ENCODE measurements at places on chromosomes 16 and 17.
A peak's percentile ranks its signal among the peaks of the same experiment; 100 is the strongest.

DNA sequence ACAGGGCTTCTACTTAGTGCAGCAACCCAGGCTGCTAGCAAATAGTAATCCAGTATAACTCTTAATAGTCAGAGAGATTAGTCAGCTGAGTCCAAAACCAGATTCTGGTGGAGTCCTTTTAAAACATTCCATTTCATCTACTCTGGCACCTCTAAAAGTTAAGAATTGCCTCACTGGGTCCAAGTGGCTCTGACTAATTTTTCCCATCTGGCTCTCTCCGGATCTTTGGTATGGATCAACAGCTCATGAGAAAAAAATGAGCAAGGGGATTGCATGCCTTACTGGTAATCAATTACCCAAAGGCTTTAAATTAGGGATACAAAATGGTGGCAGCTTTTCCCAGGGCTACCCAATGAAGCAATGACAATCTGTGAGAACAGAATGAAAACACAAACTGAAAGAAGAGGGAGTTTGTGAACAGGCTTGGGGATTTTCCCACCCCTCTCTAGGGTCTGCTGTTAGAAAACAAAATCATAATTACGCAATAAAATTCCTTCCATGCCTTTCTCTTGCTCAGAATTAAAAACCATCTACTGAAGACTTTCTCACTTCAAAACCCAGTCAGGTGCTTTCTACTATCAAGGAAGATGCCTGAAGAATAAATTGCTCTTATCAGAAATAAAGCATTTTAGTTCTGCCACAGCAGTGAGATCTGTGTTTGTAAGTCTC is 84.6 kb upstream of the PMFBP1 start:
- no peak for DNase-seq

- peak; percentile 24 for DNase-seq
Observed at GRCh38 chr17:35879773-35880654, at the start of gene CCL5. TSS of gene CCL5 (minus strand) at chr17:35880360.

DNA sequence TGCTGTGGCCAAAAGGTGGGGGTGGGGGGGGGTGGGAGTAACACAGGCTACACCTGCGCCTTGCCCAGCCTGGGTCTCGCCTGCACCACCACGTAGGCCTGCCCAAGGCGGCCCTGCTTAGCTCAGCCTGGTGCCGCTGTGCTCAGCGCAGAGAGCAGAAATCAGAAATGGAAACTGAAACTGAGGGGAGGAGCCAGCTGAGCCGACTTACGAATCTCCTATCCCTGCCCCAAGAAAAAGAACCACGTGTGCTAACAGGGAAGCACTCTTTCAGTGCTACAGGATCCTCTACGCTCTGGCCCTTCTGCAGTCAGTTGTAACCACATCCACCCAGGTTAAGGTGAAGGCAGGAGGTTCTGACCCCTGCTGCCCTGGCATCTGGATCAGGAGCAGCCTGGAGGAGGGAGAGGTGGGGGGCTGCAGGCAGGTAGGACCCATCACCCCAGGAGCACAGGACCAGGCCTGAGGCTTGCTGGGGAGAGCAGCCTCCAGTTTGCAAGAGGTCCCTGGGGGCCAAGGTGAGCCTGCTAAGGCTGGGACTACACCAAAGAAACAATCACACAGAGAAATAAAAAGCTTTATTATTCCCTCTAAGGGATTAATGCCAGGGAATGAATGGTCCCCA is at the start of gene DHX58:
Gene DHX58, minus strand, starts transcription at position 163 of the 625 bp plus-strand sequence. CDS start 822 bp downstream, outside the sequence.
- DNase-seq = peak; percentile 71

GRCh38 chr17:13024526-13025257 is 6.9 kb upstream of the ELAC2 start:
- peak; percentile 31 for DNase-seq

DNA sequence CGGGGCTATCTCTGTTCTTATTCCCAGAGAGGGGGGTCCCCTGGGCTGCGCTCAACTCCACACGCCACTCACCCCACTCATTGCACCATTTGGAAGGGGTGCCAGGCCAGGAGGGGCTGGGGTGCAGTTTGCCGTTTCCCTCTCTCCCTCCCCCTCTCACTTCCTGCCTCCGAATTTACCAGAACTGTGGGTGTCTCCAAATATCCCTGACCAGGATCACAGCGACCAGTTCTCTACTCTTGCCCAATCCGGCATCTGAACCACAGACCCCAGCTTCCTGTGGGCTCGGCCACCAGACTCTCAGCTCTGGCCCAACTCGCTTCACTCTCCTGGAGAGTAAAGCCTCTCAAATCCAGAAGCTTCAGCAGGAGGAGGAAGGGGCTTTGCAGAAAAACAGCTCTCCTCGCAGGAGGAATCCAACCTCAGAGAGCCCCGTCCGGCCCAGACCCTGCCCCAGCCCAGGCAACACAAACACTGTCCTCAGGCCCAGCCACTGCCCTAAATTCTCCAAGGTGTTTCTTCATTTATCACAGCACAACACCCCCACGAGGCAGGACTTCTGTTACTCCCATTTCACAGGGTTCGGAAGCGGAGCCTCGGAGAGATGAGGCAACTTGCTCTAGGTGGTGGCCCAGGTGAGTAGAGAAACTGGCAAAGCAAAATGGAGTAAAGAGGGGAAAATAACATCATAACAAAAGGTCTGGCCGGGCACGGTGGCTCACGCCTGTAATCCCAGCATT is 423 bp upstream of the ASGR2 start:
- no peak for DNase-seq

- DNase-seq = no peak
Observed at GRCh38 chr16:70418993-70419318, 19.9 kb downstream of the ST3GAL2 start.

GRCh38 chr16:54720259-54720658 is 210.4 kb upstream of the IRX5 start:
- no peak for DNase-seq

- DNase-seq = no peak
Observed at GRCh38 chr16:86345516-86345915, 164.8 kb upstream of the FOXF1 start.

GRCh38 chr17:33858682-33859081 is 396.4 kb upstream of the CCL2 start:
- no peak for DNase-seq

- DNase-seq = no peak
Observed at GRCh38 chr16:78570399-78571141, 471.1 kb downstream of the WWOX start.

DNA sequence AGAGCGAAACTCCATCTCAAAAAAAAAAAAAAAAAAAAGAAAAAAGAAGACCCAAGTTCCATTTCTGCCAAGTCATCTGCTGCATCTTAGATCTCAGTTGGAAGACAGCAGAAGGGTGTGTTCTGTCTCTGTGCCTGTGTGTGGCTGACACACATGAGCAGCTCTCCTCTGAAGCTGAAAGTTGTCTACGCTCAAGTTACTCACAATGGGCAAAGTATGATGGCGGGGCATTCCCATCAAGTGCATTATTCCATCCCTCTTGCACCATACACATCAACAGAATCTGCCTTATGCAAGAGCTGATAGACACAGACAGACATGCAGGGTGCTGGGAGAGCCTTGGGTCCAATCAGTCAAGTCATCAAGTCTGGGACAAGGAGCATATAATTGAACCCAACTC is 402.2 kb downstream of the XYLT1 start:
- no peak for DNase-seq

GRCh38 chr17:32015245-32016013 is 8.2 kb downstream of the LRRC37B start:
- DNase-seq = no peak

DNA sequence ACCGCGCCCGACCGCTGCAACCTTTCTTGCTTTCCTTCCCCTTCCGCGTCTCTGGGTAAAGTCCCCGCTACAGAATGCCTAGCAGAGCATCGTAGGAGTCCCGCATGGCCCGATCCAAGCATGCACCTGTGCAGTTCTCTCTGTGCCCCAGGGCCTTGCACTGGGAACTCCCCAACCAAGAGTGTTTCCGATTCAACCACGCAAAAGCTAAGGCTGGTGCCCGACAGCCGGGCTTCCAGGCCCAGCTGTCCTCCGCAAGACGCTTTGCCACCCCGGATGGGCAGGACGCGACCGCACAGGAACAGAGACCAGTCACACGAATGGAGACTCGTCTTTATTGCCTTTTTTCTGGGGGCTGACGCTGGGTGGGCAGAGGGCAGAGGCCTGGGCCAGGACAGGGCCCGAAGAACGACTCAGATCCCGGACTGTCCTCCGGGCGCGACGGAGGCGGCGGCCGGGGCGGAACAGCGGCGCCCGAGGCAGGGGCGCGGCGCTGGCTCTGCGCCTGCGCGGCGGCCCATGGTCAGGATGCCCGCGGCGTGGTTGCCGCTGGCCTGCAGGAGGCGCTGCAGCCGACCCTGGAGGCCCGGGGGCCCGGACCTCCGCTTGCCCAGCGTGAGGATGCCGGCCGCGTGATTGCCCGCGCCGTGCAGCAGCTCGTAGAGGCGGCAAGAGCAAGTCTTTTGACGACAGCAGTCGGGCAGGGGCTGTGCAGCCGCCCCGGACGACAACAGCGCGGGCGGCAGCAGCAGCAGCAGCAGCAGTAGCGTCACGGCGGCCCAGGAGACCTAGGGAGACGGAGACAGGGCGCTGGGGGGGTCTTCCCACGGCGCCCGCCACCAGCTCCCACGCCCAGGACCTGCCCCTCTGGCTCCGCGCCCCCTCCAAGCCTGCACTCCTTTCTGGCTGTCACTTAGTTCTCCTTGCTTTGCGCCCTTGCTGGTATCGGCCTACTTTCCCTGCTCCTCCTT is 1.2 kb downstream of the HCRT start:
- peak; percentile 63 for DNase-seq

DNA sequence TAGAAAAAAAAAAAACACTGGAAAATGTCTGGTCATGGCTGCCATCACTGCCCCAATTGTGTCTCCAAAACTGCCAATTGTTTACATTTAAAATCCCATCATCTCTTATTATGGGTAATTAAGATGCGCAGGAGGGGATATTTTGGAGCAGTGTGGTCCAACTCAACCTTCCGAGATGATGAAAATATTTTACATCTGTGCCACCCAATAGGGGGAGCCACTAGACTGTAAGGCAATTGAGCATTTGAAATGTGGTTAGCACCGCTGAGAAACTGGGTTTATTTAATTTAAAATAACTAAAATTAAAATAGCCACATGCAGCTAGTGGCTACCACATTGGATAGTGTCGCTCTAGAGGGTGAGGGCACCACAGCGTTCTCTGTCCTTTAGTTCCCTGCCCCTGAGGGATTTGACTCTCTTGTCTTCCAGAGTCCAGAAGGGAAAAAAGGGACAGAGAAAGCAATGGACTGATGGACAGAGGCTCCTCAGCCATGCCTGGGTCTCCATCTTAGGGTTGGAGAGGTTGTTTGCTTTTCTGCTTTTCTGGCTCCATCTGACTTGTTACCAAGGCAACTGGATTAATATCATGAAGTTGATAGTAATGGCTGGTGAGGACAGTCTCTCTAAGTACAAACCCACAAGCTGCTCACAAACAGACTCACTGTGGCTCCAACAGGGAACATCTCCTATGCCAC is 3.5 kb downstream of the MPO start:
- DNase-seq = no peak

DNA sequence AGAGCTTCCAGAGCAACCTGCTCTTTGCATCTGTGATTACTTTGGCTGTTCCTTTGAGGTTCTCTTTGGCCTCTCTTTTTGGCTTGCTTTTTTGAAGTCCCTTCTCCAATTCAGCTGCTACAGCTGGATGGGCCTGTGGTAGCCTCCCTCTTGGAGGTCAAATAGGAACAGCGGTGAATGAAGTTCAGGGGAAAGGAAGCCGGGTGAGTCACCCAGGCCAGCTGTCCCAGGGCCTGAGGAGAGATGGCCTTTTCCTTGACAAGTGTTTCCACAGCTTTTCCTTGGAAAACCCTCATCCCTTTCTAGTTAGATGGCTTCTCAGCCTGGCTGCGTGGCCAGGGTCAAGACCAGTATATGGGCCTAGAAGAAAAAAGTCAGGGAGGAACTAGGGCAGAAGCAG is 103.1 kb downstream of the STX8 start:
- DNase-seq = no peak

DNA sequence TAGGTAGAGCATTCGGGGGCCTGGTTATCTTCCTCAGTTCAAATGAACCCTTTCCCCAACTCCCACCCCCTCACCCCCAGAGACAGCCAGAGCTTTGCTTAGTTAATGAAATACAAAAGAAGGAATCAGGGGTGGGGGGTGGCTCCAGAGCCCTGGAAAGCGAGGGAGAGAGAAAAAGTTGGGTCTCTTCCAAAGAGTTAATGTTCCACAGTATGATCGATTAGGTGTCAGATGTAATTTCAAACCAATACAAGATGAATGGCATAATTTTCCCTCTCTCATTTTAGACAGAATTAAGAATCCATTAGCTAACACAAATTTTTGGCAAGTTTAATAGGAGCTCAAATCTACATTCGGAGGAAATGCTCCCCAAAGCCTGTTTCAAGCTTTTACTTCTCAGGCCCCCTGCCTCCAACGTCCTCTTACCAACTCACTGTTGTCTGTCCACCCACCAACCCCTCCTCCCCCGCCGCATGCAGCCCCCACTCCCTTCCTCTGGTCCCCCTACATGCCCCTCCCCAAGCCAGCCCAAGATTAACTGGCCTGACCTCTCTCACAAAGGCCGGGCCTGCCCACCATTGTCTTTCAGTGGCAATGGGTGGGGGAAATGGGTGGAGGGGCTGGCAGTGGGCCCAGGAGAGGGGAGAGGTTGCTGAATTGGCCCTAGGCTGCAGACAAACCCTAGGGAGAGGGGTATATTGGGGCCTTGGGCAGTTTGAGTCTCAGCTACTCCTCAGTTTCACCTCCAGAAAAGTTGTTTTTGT is 28.2 kb downstream of the NEUROD2 start:
- DNase-seq = no peak

DNA sequence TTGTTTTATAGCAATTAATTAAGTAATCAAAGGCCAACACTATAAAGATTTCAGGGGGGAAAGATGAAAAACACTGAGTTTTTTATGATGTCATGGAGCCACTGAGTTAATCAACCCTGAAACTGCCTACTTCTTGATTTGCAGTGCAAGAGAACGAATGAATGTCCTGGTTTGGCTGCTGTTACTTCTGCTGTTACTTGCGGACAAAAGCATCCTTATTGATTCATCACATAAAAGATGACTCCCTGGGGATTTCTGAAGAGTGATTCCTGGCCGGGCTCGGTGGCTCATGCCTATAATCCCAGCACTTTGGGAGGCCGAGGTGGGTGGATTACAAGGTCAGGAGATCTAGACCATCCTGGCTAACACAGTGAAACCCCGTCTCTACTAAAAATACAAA is 10.9 kb upstream of the SPNS3 start:
- DNase-seq = no peak

GRCh38 chr17:55424893-55425540 is 3.4 kb upstream of the MMD start:
- no peak for DNase-seq

GRCh38 chr16:10070591-10070990 is 111.6 kb downstream of the GRIN2A start:
- no peak for DNase-seq

GRCh38 chr17:15048381-15048780 is 216.7 kb downstream of the PMP22 start:
- DNase-seq = no peak

All from stimulated activated naive CD4-positive, alpha-beta T cell treated with Interleukin-2 at 50 U/mL for 16 hours (primary cell).